ENCODE measurements at places on chromosomes 16 and 17.

- DNase-seq, result no peak
Measured at GRCh38 chr16:22052980-22053379, 39.4 kb upstream of the VWA3A start.

GRCh38 chr17:27654654-27655524, 23.9 kb downstream of the LGALS9 start:
- peak; percentile 69 for DNase-seq

GRCh38 chr17:76426853-76427252, 26.1 kb downstream of the UBE2O start:
- DNase-seq, result no peak

DNA sequence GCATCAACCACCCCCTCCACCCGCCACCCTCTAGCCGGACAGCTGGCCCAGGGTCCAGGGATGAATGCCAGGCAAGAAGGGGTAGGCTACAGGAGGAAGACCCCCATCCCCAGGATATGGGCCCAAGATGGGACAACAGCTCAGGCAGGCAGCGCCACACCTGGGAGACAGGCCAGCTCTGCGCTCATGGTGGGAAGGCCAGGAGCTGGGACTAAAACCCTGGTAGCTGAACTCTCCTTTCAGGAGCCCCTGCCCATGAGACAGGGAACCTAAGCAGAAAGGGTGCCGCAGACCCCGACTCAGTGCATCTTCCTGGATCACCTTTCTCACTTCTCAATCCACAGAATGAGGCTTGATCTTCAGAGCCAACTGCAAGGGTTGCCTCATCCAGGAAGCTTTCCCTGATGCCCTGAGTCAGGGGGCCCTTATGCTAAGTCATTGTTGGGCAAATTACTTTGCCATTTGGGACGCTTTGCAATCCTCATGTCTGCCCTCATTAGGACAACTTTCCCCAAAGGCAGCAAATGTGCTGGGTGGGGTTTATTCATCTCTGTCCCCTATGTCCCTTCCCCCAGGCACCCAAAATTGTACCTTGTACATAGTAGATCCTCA, 9.0 kb downstream of the ZDHHC1 start:
- no peak for DNase-seq

DNA sequence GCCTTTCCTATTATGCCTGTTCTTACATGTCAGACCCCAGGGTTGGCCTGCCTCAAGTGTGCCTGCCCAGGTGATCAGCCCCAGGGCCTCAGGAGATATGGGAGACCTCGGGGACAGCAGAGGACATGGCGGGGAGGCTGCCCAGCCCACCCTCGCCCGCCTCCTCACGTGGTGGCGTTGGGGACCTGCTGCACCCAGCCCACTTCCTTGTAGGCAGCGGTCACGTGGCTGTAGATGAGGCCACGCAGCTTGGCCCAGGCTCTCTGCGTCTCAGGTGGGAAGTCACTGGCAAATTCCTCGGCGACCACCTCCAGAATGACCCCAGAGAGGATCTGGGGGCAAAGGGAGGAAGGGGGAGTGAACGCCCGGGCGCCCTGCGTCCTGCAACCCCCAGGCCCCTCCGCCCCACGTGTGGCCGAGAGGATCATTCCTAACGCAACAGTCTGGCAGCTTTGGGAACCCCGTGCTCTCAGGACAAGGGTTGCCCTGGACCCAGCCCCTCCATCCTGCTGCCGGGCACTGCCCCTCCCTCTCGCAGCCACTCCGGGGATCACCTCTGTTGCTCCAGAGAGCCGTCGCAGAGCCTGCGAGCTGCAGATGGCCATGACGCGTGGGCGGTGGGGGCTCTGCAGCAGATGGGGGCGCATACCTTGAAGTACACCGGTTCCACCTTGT, 6.6 kb downstream of the CYGB start:
- no peak for DNase-seq

DNA sequence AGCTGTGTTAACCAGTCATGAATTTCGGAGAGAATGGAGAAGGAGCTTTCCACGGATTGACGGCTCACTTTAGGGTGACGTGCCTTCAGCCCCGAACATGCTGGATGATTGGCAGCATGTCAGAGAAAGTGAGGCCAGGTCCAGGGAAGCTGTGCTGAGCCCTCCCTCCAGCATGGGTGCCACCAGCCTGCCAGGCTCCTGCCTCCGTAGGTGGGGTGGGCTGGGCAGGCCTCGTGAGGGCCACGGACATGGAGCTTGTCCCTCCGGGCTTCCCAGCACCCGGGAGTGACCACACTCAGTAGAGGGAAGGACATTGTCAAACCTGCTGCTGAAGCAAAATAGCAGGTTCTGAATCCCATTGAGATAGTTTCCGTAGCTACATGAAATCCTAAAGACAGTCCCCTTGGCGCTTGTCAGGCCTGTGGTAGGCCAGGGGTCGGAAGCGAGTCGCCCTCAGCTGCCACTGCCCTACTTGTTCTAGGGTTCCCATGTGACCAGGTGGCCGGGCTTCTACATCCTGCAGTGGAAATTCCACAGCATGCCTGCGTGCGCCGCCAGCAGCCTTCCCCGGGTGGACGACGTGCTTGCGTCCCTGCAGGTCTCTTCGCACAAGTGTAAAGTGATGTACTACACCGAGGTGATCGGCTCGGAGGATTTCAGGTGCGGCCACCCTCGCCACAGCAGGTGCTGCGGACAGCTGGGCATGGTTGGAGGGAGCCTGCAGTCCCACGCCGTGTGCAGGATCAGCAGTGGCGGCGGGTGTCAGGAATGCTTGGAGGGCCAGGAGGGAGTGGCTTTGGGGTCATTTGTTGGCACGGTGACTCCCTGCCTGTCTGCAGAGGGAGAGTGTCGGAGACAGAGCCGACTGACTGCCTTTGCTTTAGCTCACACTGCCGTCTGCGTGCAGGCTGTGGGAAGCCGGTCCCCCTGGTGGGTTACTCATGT, 72.3 kb downstream of the SEC14L1 start:
- no peak for DNase-seq

- no peak for DNase-seq
Measured at GRCh38 chr17:49521088-49521450, 26.0 kb downstream of the NGFR start.

DNA sequence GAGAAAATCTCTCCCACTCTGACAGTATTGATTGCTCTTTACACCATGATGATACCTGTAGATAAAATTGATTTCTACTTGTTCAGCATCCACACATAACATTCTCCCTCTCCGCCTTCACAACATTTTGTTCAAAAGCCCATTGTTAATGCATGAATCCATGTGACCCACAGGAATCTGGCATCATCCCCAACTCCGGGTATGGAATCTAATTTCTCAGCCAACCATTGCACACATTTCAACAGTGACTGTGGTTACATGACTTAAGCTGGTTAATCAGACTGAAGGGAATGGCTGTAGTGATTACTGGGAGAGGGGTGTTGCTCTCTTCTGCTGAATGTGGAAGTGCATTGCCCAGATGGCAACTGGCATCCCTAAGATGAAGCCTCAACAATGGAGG, 161.4 kb upstream of the C16orf82 start:
- DNase-seq, result no peak

Measured in cardiac fibroblast (primary cell).